ENCODE measurements at places on chromosomes 12 and 14.

- no peak for DNase-seq
These were observed 10.6 kb upstream of the TBPL2 start for GRCh38 chr14:55450987-55451386.

- DNase-seq = no peak
These were observed 109.9 kb downstream of the TTC8 start for GRCh38 chr14:88934351-88934806.

- DNase-seq = no peak
These were observed 29.7 kb downstream of the RAD9B start for GRCh38 chr12:110531741-110532333.

DNA sequence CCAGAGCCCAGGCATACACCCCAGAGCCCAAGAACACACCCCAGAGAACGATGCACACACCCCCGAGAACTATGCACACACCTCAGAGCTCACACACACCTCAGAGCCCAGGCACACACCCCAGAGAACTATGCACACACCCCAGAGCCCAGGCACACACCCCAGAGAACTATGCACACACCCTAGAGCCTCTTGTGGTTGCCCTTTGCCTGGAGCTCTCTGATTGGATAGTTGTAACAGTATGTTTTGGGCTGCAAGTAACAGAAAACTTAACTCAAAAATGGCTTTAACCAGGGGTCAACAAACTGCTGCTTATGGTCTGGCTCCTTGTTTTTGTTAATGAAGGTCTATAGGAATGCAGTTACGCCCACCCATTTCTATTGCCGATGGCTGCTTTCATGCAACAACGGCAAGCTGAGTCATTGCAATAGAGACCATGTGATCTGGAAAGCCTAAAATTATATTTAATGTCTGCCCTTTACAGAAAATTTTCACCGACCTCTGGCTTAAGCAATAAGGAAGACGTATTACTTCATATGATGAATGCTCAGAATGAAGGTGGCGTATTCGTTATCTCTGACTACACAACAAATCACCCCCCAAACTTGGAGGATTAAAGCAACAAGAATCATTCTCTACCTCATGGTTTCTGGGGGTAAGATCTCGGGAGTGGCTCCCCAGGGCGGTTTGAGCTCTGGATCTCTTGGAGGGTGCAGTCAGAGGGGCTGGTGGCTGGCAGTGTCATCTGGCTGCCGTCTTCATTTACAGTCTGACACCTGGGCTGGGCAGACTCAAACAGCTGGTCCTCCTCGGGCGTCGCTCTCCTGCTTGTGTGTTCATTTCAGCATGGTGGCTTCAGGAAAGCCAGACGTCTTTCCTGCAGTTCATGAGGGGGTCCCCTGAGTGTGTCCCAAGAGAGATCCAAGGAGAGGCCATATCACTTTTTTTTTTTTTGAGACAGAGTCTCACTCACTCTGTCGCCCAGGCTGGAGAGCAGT lies 66.3 kb upstream of the NCOR2 start:
- DNase-seq = no peak

GRCh38 chr12:131944601-131945251 lies 5.0 kb upstream of the EP400 start:
- no peak for DNase-seq

DNA sequence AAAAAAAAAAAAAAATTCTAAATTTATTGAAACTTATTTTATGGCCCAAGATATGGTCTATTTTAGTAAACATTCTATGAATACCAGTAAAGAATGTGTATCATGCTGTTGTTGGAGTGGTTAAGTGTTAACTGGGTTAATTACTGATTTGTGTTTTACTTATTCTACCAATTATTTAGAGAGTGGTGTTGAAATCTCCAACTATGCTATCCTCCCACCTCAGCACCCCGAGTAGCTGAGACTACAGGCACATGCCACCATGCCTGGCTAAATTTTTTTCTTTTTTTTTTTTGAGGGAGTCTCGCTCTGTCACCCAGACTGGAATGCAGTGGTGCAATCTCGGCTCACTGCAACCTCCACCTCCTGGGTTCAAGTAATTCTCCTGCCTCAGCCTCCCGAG lies 72.2 kb downstream of the R3HDM2 start:
- DNase-seq = no peak

GRCh38 chr12:68224613-68225285 lies 861 bp downstream of the IL26 start:
- DNase-seq = no peak

Data from stimulated activated CD4-positive, alpha-beta T cell treated with anti-CD3 and anti-CD28 coated beads, Interleukin-4, amount 100 ng/mL, for 24 hours (primary cell).